Hair follicle dermal papilla cell (primary cell): ENCODE measurements at places on chromosomes 11 and 22. TPM values are rescaled to one million over a fixed set of nuclear protein-coding genes. Genes with fewer than 3 reads are reported as not detected.

Gene FAM227A
- total RNA-seq = 1.9 and 2.3 TPM in 2 replicates

Gene ANO9
- total RNA-seq = not detected in 2 replicates

Gene TMEM121B
- under 0.01 TPM in 1 of 2 replicates, not detected in the other for total RNA-seq

Gene MYOD1
- not detected in 2 replicates for total RNA-seq

Gene NPTXR
- total RNA-seq = 1.5 and 1.6 TPM in 2 replicates

Gene ZNF214
- total RNA-seq = 2.1 and 4.7 TPM in 2 replicates

Gene RBMXL2
- 0.16 TPM in 1 of 2 replicates, not detected in the other for total RNA-seq

Gene ALDH3B1
- 56.6 and 70.8 TPM in 2 replicates for total RNA-seq

Gene OR51E2
- total RNA-seq = 0.12 TPM in 1 of 2 replicates, not detected in the other

Gene CHRDL2
- 0.16 TPM in 1 of 2 replicates, not detected in the other for total RNA-seq

Gene PKDREJ
- under 0.01 TPM in 1 of 2 replicates, not detected in the other for total RNA-seq

Gene CCND1
- 179 and 332 TPM in 2 replicates for total RNA-seq

Gene MMP27
- 1.3 and 2.6 TPM in 2 replicates for total RNA-seq
